DMS79 (cell line): ENCODE measurements at places on chromosomes 1 and 21.

DNA sequence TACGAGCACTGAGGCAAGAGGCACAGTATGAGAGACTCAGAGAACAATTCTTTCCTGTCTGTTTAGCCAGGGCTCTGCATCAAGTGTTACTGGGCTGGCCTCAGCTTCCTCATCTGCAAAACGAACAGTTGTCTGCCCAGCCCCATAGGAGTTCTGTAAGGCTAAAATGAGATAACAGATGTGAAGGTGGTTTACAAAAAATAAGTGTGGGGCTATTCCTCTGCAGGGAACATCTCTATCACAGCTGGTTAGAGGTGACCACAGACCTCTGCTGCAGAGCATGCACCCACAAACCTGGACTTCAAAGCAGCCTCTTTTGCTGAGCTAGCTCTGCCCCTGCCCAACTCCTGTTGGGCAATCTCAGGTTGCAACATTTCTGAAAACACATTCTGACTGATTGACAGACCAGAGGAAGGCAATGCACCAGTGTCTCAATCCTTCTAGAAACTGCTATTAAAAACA, 10.5 kb upstream of the OLIG1 start:
- DNase-seq = no peak

- DNase-seq = no peak
Observed at GRCh38 chr1:119621705-119622104, 26.4 kb downstream of the ZNF697 start.

DNA sequence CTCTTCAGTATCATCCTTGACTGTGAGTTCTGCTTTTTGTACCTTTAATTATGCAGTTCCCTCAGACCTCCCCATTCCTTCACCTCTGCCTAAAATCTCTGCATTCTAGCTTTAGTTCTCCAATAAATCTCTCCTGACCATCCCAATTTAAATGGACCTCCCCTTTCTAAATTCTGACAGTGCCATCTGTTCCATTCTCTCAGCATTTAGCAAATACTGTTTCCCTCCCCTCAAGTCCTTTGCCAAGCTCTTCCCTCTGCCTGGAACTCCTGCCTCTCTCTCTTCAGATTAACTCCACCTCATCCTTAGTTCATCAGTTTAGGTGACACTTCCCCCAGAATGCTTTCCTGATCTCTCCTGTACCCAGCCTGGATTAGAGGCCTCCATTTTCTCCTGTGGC, 54.0 kb upstream of the JUN start:
- DNase-seq = no peak

DNA sequence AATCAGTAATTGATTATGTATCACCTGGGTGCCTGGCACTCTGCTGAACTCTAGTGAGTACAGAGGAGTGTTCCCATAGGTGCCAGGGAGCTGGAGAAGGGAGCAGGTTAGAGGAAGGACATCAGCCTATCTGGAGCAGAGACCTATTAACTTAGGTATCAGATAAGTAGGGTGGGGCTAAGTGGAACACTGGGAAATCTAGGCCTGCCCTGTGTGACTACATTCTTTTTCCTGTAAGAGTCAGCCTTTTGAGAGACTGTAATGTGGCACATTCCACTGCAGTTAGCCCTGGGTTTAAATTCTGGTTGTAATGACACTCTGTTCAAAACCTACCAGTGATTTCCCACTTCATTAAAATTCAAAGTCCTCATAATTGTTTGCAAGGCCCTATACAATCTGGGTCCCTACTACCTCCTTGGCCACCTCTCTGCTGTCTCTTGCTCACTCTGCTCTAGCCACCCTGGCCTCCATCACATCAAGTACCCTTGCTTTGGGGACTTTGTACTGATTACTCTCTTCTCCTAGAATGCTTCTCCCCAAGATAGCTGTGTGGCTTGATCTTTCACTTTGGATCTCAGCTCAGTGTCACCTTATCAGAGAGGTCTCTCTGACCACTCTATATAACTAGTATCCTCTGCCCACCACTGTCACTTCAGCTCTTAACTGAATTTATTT, 12.9 kb downstream of the STX12 start:
- no peak for DNase-seq

GRCh38 chr21:33185852-33186251, 43.9 kb upstream of the IFNAR2 start:
- no peak for DNase-seq

DNA sequence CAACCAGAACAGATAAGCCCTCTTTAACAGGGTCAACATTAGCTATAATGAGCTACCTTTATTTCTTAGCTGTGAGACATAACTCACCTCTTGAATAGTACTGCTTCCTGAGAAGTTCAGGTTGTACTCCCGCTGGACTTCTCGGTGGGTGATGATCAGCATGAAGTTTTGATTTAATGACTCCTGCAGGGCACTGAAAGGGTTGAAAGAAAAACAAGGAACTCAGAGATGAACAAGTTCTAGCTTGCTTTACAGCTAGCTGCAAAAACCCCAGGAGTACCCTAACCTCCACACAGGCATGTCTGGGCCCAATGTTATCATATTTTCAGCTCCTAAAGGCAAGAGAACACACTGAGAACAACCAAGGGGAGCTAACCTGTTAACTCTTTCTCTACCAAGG, 254.4 kb downstream of the FAF1 start:
- peak; percentile 76 for DNase-seq

- no peak for DNase-seq
Observed at GRCh38 chr1:59272507-59272906, 24.4 kb upstream of the FGGY start.

GRCh38 chr1:185786524-185786923, 52.3 kb downstream of the HMCN1 start:
- no peak for DNase-seq
